ENCODE measurements at places on chromosomes 7 and 10.

- DNase-seq, result no peak
Observed at GRCh38 chr7:101790566-101791293, 26.7 kb upstream of the CUX1 start.

GRCh38 chr7:30445770-30446169 lies 32.8 kb downstream of the NOD1 start:
- DNase-seq, result peak; percentile 77

GRCh38 chr7:96322847-96323461 lies 1.1 kb upstream of the SLC25A13 start:
- DNase-seq, result no peak

DNA sequence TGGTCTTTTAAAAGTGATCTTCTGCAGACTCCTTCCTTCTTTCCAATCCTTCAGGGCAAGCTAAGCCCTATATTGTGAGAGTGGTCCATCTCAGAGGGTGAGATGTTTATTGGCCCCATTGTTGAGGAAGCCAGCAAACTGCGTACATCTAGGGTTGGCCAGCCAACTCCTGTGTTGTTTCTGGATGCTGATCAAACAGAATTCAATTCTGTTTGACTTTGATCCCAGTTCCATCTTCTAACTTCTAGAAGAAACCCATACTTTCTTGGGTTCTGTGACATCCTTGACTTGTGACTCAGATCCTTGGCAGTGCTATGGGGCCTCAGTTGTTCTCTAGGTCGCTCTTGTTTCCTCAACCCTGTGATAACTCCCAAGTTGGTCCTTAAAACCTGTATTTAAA lies 116.2 kb downstream of the LSMEM1 start:
- no peak for DNase-seq

DNA sequence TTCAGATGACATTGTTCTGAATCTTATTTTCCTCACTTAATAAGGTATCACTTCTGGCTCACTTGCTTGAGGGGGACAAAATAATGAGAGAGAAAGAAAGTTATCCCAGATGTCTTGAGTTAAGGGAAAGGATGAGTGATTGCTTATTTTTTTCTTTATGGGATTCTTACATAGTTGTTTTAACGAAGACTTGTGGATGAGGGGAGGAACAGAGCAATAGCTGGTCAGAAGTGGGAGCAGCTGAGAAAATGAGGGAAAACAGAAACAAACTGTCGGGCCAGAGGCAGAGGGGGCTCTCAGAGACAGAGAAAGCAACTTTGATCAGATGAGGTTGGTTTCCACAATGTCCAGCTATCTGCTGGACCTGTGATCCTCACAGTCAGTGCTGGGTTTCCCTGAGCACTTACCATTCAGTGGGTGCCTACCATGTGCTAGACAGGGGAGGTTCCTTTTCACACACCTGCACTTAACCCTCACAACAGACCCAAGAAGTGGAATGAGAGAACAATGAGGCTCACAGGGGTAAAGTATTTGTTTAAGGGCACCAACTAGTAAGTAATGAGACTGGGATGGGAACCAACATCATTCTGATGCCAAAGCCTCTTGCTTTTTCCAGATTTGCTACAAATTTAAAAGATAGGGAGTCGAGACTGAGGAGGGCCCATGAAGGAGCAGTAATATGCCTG lies 64.2 kb downstream of the BICC1 start:
- DNase-seq, result no peak

- no peak for DNase-seq
Observed at GRCh38 chr10:58967551-58968388, 208.7 kb upstream of the PHYHIPL start.

DNA sequence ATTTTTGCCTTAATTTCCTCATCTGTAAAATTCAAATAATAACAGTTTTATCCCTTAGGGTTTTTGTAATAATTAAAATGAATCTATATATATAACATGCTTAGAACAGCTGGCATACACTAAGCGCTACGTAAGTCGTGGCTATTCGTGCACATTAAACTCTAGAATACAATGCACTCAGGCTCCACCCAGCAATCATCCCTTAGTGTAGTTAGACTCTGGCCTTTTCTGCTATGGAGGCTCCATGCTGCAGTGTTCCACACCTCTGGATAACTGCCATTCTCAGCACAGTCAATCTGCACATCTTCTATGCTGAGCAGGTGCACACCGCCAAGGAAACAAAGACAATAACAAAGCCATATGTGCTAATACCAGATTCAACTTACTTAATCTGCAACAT lies 92.9 kb downstream of the IPMK start:
- no peak for DNase-seq

GRCh38 chr7:48168159-48168558 lies 3.1 kb upstream of the ABCA13 start:
- DNase-seq, result no peak

DNA sequence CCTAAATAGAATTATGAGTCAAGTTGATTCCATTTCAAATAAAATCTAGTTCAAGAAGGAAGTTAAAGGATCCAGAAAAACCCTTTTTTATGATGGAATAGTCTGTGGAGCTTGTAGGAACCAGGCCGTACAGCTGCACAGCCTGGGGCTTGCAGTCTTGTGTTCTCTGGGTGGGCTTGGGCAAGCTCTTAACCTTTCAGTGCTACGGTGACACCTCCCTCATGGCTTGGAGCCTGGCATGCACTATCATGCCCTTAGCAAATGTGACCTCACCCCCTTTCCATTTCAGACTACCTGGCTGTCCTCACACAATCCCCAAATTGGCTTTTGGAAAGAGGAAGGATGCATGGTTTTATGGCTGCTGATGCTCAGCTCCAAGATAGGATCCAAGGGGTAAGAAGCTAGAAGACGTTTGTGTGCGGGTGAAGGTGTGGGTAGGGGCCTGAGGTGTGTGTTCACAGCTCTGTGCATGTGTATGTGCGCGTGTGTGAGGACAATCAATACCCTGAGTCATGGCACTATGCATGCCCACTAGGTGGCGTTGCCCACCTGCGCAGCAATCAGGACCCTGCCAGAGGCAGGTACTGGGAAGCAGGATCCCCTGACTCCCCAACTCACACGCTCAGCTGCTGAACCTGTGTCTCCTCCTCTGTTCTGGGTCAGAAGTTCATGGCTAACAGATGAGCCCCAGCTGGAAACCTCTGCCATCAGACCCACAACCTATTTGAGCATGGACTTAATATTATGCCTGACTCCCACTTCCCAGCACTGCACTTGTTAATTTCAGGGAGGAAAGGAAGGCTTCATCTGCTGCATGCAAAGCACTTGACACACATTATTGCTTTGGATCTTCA lies 113.4 kb downstream of the PTPN20 start:
- DNase-seq, result peak; percentile 65

- peak; percentile 15 for DNase-seq
Observed at GRCh38 chr7:105141068-105141467, 127.1 kb downstream of the KMT2E start.

- DNase-seq, result no peak
Observed at GRCh38 chr7:108824840-108825580, 255.3 kb downstream of the DNAJB9 start.

GRCh38 chr7:30893357-30893756 lies 18.3 kb upstream of the AQP1 start:
- no peak for DNase-seq

- no peak for DNase-seq
Observed at GRCh38 chr7:7146837-7147236, 35.5 kb upstream of the C1GALT1 start.

DNA sequence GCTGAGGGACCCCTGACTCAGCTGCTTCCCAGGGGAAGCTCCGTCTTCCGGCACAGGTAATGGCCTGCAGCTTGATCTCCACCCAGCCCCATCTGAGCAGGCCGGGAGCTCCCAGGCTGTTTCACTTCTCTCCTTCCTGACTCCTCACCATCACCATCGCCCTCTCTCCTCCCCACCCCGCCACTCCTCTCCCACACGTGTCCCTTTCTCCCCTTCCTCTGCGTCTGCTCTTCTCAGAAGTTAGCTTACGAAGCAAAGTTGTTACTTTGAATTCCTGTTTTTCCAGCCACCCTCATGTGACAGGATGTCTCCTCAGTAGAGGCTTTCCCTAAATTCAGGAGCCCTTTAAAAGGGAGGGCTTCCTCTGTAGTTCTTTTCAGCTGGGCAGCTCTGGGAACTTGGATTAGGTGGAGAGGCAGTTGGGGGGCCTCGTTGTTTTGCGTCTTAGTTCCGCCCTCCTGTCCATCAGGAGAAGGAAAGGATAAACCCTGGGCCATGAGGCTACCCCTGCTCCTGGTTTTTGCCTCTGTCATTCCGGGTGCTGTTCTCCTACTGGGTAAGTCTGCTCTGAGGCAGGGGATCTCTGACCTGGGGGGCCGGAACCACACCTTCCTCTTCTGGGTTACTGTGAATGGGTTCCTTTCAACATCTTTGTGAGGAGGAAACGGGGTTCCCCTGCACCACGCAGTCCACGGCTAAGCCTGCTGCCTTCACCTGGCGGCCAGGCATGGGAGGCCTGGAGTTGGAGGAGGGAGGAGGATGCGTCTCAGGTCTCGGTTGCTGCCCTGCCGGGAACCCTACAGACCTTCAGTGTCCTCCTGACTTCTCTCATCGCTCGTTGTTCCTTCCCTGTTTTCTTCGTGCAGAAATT lies at the start of gene MRC1:
Gene MRC1 (plus strand): TSS at position 378 of the 871 bp plus-strand sequence. CDS start 118 bp downstream, at position 496.
- DNase-seq, result no peak

DNA sequence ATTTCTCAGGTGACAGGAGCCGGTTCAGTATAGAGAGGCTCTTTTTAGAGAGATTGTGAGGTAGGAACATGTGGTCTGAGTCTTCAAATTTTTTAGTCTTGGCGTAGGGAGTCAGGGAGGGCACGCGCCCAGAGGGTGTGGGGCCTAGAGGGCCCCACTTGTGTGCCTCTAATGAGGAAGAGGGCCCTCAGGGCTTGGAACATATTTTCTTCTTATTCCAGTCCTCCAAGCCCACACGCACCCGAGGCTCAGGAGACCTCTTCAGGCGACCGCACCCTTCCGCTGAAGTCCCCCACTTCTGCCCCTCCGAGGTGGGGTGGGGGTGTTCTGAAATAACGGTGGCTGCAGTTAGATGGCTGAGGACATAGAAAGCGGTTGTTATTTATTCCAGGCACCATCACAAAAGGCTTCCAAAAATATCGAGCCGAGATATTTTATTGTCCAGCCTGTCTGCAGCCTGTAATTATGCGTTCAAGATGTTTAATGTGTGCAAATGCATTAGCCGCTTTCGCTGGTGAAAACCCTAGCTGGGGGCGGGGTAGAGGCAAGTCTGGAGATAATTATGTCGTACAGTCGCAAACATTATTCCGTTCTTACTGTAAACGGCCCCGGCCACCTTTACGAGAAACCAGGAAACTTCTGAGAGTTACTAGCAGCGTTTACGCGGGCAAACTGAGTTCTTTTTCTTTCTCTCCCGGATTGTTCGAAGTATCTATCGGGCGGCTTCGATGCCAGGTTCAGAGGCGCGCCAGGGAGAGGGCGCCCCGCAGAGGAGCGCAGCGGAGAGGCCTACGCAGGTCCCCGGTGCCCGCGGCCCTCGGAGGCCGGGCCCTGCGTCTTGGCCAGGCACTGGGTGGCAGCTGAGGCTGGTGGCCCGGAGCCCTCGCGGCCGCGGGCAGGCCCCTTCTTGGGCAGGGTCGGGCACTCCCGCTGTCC lies 12.9 kb upstream of the HOXA13 start:
- DNase-seq, result no peak

GRCh38 chr7:126698446-126698845 lies 554.3 kb downstream of the GRM8 start:
- DNase-seq, result no peak

GRCh38 chr7:43540471-43540870 lies 42.4 kb upstream of the STK17A start:
- DNase-seq, result no peak

DNA sequence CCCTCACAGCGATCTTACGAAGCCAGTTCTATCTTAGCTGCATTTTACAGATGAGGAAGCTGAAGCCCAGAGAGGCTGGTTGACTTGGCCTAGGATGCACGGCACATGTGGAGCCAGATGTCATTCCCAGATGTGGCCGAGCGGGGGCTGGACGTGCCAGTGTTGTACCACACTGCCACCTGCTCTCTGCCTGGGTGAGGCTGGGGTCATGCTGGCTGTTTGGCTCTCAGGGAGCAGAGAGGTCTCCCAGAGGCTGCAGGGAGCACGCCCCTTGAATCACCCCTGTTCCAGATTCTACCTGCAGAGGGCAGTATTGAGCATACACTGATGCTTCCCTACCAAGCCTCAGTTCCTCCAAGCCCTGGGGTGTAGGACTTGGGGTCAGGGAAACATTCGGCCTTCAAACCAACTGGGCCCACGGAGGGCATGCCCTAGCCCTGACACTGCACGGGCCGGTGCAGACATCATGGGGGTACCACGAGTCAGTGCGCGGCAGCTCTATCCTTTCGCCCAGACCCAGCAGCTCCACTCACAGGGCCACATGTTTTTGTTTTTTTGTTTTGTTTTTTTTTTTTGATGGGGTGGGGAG lies 3.8 kb upstream of the GTF2IRD1 start:
- peak; percentile 71 for DNase-seq

- DNase-seq, result no peak
Observed at GRCh38 chr7:70355198-70356020, 757.1 kb downstream of the AUTS2 start.

DNA sequence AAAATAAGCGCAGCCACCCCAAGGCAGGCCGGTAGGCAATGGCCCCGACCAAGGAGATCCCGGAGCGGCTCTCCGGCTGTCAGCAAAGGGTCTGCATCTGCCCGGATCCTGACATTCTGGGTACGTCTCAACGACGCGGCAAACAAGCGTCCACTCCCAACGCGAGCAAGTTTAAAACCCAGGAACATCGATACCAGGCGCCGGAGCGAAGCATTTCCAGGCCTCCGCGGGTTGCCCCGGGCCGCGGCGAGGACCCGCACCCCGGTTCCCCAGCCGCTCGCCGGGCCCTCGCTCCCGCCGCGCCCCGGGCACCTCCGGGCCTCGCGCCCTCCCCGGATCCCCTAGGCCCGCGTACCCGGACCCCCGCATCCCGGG lies 453 bp downstream of the URGCP start:
- peak; percentile 22 for DNase-seq

DNA sequence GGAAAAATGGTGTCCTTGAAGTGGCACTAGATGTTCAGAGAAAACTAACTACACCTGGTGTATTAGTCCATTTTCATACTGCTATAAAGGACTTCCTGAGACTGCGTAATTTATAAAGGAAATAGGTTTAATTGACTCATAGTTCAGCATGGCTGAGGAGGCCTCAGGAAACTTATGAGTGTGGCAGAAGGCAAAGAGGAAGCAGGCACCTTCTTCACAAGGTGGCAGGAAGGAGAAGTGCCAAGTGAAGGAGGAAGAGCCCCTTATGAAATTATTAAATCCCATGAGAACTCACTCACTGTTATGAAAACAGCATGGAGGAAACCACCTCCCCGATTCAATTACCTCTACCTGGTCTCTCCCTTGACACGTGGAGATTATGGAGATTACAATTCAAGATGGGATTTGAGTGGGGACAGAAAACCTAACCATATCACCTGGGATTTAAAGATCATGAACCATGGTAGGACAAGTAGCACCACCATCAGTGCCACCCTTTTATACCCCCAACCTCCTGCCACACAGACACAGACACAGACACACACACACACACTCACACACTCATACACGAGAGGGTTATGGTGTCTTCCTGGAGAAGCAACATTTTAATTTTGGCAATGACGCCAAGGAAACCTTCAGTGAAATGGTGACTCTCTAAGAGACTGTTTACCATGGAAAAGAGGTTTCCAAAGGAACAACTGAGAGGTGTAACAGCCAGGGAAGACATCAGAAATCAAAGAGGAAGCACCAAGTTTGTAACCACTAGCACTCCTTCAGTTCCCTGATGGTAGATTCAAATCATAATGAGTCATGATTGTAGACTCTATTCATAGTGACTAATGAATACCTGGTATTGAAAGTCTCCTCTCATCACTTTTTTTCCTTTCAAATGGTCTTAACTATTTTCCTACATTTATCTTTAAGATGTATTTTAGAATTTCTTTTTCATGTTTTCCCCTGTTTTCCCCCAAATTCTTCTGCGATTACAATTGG lies 41.8 kb upstream of the WNT16 start:
- DNase-seq, result no peak

GRCh38 chr10:30216821-30217220 lies 132.3 kb downstream of the MTPAP start:
- no peak for DNase-seq
